T-helper 9 cell (primary cell): ENCODE measurements at places on chromosomes 2 and 18.
A peak's percentile ranks its signal among the peaks of the same experiment; 100 is the strongest.

DNA sequence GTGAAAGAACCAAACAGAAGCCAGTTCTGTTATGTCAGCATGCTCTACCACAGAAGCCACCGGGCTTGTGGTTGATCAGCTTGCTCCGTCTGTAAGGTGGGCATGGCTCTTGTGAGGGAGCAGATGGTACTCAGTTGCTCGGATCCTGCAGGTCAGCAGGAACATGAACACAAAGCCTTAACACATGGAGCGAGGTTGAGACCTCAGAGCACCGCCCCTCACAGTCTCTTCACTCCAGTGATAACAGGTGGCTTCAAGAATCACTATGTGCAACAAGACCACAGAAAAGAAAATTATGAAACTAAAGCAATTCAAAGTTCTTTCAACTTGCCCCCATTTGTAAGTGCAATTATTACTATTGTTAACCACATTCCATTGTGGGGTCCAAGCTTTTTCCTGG lies 72.1 kb downstream of the OSBPL6 start:
- no peak for DNase-seq

DNA sequence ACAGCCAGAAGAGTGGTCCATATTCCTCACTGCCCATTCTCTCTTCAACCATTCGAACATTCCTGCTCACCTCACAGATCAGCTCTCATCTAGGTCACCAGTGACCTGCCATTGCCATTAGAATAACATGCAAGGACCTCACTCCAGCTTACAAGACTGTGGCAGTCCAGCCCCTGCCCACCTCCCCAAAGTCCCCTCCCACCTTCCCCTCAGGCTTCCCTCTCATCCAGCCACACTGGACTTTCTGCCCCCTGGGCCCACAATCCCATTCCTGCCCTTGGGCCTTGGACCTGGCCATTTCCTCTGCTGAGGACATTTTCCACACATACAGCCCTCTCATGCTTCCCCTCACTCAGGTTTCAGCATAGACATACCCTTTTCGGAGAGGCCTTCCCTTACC lies 5.2 kb upstream of the TMEM177 start:
- no peak for DNase-seq

DNA sequence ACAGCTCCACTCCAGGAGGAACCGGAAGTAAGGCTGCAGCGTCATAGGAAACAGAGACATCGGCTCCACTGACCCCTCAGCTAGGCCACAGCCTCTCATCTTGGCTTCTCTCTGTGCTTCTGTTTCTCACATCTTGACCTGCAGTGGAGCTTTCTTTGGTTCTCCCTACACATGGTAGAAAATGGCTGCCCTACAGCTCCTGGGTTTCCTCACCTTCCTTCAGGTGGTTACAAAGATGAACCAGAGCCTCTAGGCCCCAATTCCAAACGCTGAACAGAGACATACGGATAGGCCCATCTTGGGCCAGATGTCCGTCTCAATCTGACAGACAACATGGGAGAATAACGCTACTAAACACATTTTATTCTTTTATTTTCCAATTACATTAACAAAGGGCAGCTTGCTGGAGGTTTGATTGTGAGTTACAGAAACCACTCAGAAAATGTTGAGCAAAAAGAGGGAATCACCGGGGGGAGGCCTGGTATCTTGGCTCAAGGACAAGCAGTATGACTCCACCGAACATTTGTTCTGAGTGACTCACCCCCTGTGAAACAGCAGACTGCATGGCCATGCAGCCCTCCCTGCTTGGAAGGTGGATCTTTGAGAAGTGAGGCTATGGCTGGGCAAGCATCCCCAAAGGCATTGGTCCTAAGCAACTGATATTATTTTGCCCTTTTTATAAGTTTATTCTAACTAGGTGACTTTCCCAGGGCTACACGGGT lies 303.5 kb downstream of the CDCA7 start:
- no peak for DNase-seq

DNA sequence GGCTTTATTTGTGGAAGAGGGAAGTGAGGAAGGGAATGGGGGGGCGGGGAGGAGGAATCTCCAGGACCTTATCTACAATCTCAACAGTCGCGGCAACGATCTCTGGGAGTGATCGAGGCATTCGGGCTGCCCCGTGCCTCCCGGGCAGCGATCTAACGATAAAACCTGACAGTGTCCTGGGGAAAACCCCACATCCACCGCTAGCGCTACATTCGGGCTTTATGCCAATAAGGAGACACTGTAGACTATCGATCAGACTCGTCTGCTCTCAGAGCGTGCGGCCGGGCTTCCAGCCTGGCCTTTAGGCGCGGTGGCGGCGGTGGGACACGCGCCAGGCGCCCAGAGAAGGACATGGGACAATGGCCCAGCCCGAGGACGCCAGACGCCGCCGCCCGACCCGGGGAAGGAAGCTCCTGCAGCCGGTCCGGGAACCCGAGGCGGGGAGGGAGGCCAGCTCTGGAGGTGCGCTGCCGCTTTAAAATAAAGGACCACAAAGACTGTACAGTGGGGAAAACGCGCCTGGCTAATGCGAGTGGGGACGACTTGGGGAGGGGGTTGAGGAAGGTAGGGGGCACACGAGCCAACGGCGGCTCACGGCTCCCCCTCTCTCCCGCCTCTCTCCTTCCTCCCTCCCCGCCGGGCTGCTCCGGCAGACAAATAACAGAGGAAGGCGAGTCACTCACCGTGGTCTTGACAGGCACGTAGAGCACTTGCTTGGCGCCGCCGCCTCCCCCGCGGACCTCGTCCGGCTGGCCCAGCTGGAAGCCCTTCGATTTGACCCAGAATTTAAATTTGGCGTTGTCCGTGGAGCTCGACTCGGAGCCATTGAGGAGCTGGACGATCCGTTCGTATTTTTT lies 2.2 kb downstream of the NOL4 start:
- DNase-seq: no peak

- no peak for DNase-seq
Observed at GRCh38 chr18:21650311-21650710, 38.2 kb downstream of the SNRPD1 start.

DNA sequence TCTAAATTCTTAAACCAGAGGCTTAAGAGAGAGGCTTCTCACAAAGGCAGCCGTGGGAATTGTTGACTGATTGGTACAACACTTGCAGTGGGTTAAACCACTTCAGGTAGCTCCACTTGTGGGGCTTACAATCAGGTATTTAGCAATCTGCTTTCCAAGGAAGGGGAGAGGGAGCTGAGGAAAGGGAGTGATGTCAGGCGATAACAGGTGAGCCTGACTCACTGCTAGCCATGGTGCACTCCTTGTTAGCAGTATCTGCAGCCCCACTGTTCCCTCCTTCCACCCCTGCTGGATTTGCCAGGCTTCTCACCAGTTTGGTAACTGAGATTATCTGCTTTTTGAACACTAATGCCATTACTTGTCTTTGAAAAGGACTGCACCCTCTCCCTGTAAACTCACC lies 1056.7 kb upstream of the FANCL start:
- no peak for DNase-seq

DNA sequence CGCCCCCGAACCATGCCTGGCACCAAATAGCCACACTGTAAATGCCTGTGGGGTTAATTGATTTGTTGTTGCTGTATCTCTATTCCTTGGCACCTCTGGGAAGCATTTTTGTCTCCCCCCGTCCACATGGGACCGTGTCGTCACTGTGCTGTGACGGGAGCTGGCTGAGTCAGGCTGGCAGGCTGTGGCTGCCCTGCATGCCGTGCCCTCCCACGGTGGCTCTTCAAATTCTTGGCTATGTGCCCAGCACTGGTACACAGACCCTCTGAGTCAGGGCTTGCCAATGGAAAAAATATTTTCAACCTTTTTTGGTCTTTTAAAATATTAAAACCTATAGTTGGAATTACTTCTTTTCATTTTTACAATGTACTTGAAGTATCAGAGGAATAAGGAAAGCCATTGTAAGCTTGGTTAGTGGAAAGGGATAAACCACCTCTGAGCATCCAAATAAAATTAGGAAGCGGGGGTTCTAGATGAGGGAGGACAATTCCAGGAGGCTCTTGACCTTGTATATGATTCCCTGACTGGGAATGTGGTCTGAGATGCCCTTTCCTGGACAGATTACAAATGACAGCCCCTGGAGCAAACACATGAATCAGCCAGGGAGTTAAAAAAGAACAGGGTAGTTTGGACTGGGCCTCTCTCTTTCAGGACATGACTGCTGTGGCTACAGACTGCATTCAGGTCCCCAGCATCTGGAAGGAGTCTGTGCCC lies 59.4 kb downstream of the DGKD start:
- peak; percentile 28 for DNase-seq

DNA sequence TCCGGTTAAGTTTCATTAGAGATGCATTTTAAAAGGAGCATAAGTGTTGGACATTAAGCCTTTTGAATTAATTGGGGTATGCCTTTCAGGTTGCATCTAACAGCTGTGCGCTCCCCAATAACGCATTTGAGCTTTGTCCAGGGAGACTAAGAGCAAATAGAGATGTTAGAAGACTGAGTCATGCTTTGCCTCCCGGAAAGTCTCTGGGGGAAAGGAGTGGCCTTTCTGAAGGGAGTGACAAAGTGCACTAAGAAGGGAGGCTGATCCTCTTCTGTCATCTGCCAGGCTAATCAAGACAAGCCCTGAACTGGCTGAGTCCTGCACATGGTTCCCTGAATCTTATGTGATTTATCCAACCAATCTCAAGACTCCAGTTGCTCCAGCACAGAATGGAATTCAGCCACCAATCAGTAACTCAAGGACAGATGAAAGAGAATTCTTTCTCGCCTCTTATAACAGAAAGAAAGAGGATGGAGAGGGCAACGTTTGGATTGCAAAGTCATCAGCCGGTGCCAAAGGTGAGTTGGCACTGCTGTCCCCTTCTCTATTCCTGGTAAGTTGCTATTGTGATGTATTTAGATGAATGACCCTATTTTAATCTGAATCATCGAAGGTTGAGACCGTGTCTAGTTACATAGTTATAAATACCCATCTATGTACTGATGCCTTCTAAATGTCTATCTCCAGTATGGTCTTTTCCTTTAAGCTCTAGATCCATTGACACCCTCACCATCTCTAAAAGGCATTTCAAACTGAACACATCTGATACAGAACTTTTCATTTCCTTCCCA lies 12.1 kb downstream of the TTL start:
- no peak for DNase-seq

DNA sequence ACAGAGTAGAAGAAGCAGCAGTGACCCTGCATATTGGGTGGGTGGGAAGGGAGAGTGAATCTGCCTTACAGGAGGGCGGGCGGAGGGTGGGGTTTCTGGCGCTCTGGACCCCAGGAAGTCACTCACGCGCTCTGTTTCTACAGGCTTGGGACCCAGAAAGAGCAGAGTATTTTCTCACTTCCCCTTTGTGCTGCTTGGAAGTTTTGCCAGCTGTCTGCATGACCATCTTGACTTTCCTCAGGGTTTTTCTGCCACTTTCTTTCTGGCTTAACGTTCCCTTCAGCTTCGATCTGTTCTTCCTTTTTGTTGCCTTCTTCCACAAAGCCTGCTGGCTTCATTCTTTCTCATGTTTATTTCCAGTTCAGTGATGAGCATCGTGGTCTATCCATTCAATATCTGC lies 383.1 kb downstream of the GALR1 start:
- no peak for DNase-seq

- DNase-seq: no peak
Observed at GRCh38 chr2:6937157-6937556, 19.9 kb downstream of the RNF144A start.

DNA sequence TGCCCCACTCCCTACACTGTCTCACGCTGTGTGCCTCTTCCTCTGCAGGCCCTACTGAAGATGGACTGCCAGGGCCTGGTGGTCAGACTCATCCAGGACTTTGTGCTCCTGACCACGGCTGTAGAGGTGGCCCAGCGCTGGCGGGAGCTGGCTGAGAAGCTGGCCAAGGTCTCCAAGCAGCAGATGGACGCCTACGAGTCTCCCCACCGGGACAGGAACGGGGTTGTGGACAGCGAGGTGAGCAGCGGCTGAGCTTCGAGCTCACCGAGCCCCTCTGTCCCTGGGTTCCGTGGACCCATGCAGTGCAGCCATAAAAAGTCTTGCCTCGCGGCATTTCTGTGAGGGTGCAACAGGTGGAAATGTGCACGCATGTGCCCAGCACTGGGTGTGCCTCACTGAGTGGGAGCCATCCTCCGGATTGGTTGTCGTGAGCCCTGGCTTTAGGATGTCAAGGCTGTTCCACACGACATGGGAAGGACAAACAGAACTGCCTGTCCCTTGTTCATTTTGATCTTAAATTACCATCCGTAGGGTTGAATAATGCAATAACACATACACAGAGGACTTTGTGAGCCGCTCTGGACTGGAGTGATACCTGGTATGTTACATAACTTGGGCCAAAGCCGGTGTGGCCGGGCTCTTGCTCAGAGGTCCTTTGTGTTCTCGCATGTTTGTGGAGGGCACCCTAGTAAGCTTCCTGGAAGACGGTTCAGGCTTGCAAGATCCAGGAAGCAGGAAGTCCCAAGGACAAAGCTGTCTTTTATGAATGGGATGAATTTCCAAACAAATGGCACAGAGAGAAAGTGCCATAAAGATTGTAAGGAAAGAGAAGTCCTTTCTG lies 100.9 kb downstream of the SH3BP4 start:
- no peak for DNase-seq

DNA sequence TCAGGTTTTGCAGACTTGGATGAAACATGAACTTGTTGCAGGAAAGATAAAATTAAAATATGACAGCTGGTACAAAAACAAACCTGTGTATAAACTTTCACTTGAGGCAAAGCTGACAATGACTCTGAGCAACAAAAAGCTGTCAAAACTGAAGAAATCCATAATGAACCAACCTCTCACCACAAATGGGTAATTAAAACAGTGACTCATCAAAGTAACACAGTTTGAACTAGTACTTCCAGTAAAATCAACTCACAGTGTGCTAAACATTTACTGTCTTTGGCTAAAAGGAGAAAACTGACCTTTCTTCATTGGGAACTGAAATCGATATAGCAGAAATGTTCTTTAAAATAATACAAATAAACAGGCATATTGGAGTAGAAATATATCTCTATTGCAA lies 209.7 kb downstream of the WDPCP start:
- no peak for DNase-seq

DNA sequence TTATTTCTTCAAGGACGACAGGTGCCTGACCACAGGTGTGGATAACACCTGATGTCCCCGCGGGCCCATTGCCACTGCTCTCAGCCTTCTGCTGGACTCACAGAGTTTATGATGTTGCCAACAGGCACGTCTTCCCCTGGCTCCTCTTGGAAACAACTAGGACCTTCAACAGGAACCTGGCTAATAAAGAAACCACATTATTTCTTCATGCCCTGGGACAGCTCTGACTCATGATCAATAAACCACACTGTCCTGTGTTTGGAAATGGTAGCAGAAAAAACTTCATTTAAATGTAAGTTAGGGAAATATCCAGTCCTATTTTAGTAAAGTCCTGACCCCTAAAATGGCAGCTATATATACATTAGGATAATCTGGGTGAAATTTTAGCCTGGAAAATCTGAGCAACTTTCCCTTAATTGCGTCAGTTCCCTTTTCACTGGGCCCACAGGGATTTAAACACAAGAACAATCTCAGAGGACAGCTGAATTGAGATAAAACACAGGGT lies 158.9 kb downstream of the VAPA start:
- DNase-seq: no peak

DNA sequence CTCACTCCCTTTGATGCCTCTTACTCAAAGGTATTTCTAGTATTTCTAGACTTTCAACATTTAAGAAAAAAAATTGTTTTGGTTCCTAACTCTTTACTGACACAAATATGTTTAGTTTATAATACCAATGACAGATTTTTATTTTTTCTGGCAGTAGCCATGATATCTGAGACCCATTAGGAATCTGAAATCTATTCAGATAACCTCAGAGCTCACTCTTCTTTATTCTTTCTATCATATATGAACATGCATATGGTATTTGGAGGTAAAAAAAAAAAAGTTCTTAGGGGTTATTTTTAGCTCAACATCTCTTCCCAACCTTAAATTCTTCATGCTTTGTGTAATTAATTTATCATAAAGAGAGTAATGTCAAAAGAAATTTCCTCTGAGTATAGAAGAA lies 465.5 kb downstream of the CDH2 start:
- DNase-seq: no peak

- DNase-seq: no peak
Observed at GRCh38 chr18:4319738-4320677, 135.1 kb downstream of the DLGAP1 start.
